ENCODE measurements at places on chromosomes 7 and 10. TPM values are rescaled to one million over a fixed set of nuclear protein-coding genes. Genes with fewer than 3 reads are reported as not detected.
A peak's percentile ranks its signal among the peaks of the same experiment; 100 is the strongest.

The ZNF722 gene
- total RNA-seq = not detected

- peak; percentile 83 for DNase-seq
Observed at GRCh38 chr10:3784510-3785250, at the start of gene KLF6. Gene KLF6 (minus strand): TSS chr10:3785209. CDS start chr10:3785014, 195 bp downstream.

DNA sequence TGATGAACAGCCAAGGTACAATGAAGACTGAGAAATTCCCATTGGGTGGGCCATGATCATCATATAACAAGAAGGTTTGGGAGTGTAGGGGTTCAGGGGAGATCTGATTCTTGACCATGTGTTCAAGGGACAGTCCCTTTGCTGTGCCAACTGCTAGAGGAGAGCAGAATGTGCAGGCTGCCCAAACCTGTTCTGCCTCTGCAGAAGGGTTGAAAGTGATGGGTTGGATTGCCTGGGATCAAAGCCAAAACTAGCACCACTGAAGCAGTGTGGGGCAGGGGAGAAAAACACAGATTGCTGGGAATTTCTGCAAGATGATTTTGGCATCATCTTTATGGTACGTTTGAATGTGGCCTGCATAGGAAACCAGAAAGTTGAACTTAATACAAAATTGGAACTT lies 303.9 kb downstream of the OTUD1 start:
- no peak for DNase-seq

The ZNF727 gene
- total RNA-seq = 1.4 TPM

- DNase-seq = no peak
Observed at GRCh38 chr7:9201928-9202327, 768.5 kb downstream of the NXPH1 start.

The AKR1C2 gene
- total RNA-seq = 8.5 TPM

All from cardiac septum (tissue), 1 donor.